ENCODE measurements at places on chromosomes 4 and X.

- no peak overlapping the region for H3K4me3 ChIP-seq
- no peak overlapping the region for H3K27ac ChIP-seq
- H3K4me1 ChIP-seq = no peaks in the 10 kb centered on the region
- H3K27me3 ChIP-seq = no peaks in the 10 kb centered on the region
- DNase-seq = no peak
Measured at GRCh38 chr4:66930206-66930605, 615.1 kb downstream of the CENPC start.

DNA sequence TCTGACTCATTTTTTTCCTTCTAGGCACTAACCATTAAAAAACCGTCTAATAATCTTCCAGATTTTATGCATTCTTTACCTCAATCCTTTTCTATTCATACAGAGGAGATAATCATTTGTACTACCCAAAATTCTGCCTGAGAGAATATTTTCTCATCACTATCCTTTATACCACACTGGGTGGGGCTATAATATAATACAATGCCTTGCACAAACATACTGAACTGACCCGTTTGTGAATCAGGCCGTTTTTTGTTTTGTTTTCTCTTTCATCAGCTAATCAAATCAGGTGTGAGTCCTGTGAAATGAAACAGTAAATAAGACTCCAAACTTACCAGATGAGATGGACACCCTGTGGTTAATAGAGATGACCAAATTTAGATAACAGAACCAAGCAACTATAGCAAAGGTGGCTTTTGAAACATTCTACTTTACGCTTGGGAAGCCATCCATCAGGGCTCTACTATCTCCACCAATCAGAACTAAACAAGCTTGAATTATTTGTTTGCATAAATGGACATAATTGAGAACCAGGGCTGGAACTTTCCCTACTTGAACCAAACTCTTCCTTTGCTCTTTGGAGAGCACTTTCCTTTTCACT lies 573.0 kb downstream of the GABRG1 start:
- H3K36me3 ChIP-seq = no peaks in the 10 kb centered on the region
- no peak overlapping the region for H3K4me3 ChIP-seq
- H3K27ac ChIP-seq = no peak overlapping the region
- H3K4me1 ChIP-seq = no peaks in the 10 kb centered on the region
- H3K27me3 ChIP-seq = no peaks in the 10 kb centered on the region
- no peak for DNase-seq

DNA sequence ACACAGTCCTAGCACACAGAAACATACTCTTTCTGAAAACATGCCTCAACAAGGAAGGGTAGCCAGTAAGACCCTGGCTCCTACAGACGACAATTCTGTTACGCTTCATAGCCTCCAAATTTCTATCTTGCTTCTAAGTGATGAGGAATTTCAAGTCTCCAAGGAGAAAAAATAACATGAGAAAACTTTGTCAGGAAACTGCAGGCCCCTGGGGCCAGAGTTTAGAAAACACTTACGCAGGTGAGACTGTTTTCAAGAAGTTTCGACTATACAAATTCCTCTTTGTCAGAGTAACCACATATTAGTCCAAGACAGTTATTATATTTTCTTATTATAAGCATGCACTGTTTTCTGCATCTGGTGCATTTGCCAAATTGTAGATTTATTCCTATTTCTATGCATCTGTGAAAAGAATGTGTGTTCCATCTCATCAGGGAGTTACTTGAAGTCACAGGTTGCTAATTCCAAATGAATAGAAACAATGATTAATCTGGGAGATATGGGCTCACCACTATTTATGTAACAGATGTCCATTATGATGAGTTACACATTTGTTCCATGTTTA lies 30.3 kb upstream of the HCCS start:
- no peaks in the 10 kb centered on the region for H3K27me3 ChIP-seq
- no peak overlapping the region for H3K27ac ChIP-seq
- no peak for DNase-seq
- no peaks in the 10 kb centered on the region for H3K36me3 ChIP-seq

DNA sequence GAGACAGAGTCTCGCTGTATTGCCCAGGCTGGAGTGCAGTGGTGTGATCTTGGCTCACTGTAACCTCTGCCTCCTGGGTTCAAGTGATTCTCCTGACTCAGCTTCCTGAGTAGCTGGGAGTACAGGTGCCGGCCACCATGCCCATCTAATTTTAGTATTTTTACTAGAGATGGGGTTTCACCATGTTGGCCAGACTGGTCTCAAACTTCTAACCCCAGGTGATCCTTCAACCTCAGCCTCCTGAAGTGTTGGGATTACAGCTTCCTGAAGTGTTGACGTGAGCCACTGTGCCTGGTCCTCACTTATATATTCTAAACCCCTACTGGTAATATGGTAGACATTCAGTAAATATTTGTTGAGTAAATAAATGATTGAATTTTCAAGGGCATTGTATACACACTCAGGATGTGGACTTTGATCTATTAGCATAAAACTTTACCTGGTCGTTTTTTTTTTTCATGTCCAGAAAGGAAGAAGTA lies 33.0 kb downstream of the MTHFD2L start:
- no peaks in the 10 kb centered on the region for H3K36me3 ChIP-seq
- H3K4me1 ChIP-seq = peaks cover 12% of the 10 kb centered on the region
- no peaks in the 10 kb centered on the region for H3K27me3 ChIP-seq
- no peak overlapping the region for H3K27ac ChIP-seq
- DNase-seq = no peak

- H3K27me3 ChIP-seq = no peaks in the 10 kb centered on the region
- no peak overlapping the region for H3K4me3 ChIP-seq
- no peak overlapping the region for H3K27ac ChIP-seq
- no peaks in the 10 kb centered on the region for H3K36me3 ChIP-seq
Measured at GRCh38 chrX:151081016-151081415, 95.4 kb upstream of the GPR50 start.

DNA sequence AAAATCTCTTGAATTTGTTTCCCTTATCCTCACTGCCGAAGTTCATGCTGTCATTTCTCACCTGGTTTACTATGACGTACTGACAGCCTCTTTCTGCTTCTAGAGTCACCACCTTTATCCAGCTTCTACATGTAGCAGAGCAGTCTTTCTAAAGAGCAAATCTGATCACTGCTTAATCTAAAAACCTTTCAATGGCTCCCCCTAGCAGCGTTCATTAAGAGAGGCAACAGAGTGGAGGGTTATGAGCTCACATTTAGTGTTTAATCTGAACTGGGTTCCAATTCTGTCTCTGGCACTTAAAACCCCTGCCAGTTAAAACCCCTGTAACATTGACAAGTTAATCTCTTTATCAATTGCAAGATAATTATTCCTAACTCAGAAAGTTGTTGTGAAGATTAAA lies 4.4 kb downstream of the RBPJ start:
- H3K4me1 ChIP-seq = peaks cover 22% of the 10 kb centered on the region
- H3K36me3 ChIP-seq = no peaks in the 10 kb centered on the region
- no peak for DNase-seq
- H3K4me3 ChIP-seq = no peak overlapping the region

Data from keratinocyte (primary cell).